ENCODE measurements at places on chromosomes 16 and 17. TPM values are rescaled to one million over a fixed set of nuclear protein-coding genes. Genes with fewer than 3 reads are reported as not detected.

DNA sequence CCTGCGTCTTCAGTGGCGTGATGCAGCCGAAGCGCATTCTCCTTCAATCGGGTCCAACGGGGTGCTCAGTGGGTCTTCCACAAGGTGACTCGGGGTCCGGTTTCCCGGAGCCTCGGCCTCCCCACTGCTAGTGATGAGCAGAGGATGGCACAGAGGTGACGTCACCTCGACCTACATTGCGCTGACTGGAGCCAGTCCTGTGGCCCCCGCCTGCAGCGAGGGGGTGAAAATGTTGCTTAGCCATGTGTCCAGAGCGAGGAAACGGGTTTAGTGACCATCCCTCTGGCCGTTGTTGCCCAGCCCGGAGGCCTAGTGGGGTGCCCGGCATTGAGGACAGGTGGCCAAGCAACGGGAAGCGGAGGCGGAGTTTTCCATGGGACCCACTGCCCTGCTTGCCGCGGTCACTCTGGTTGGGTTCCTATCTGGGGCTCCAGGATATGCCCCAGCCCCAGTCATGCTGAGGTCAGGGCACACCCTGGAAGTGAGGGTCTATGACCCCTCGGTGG, 190.6 kb upstream of the CIBAR2 start:
- DNase-seq = no peak

NCOR1 gene
- 146 TPM for total RNA-seq

NAA60 gene
- 33.1 TPM for total RNA-seq

- no peak for DNase-seq
Observed at GRCh38 chr17:81221842-81222619, 734 bp downstream of the CEP131 start.

KIAA0753 gene
- total RNA-seq = 20.8 TPM

Data from CD8-positive, alpha-beta memory T cell (primary cell).